ENCODE measurements at places on chromosomes 12 and 14. TPM values are rescaled to one million over a fixed set of nuclear protein-coding genes. Genes with fewer than 3 reads are reported as not detected.

SLC22A17 gene
- total RNA-seq, result 7.7 TPM

GARIN6 gene
- not detected for total RNA-seq

TMPO gene
- 169 TPM for total RNA-seq

KCNK13 gene
- total RNA-seq, result not detected

PRB2 gene
- not detected for total RNA-seq

TAS2R9 gene
- not detected for total RNA-seq
